ENCODE measurements at places on chromosomes 12 and 14. TPM values are rescaled to one million over a fixed set of nuclear protein-coding genes. Genes with fewer than 3 reads are reported as not detected.
A peak's percentile ranks its signal among the peaks of the same experiment; 100 is the strongest.

POTEM gene
- polyA plus RNA-seq: not detected

PROX2 gene
- polyA plus RNA-seq: 0.74 TPM

KRT75 gene
- not detected for polyA plus RNA-seq

SERPINA5 gene
- 15.2 TPM for polyA plus RNA-seq

BRMS1L gene
- 19.4 TPM for polyA plus RNA-seq

GNB3 gene
- 4.3 TPM for polyA plus RNA-seq

KRT80 gene
- 0.76 TPM for polyA plus RNA-seq

TMEM30B gene
- polyA plus RNA-seq: 11.9 TPM

DNA sequence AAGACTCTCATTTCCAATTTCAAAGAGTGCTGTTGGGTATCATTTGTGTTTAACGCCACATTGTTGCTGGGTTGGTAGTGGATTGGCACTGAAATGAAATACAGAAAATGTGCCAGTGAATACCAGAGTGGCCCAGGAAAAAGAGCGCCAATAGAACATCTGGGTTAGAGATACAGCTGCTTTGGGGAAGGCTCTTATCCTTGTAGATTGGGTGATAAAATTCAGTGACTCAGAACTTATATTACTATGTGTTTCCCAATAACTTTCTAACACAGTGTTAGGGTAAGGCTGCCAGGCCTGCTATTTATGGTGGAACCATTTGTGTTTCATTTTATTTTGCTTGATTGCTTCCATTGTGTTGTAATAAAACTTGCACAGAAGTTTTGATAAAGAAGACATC is 168.2 kb upstream of the SSTR1 start:
- no peak for DNase-seq

DNA sequence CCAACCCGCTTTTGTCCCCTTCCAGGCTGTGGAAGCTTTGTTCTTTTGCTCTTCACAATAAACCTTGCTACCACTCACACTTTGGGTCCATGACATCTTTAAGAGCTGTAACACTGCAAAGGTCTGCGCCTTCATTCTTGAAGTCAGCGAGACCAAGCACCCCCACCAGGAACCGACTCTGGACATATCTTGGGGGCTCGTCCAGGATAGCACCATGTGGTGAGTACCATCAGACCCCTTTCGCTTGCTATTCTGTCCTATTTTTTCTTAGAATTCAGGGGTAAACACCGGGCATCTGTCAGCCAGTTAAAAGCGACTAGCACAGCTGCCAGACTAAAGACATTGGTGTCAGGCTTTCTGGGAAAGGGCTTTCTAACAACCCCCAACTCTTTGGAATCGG is 137.6 kb upstream of the PPFIA2 start:
- no peak for DNase-seq

- DNase-seq: no peak
These were observed 1.0 kb downstream of the NRIP2 start for GRCh38 chr12:2833810-2834209.

DNA sequence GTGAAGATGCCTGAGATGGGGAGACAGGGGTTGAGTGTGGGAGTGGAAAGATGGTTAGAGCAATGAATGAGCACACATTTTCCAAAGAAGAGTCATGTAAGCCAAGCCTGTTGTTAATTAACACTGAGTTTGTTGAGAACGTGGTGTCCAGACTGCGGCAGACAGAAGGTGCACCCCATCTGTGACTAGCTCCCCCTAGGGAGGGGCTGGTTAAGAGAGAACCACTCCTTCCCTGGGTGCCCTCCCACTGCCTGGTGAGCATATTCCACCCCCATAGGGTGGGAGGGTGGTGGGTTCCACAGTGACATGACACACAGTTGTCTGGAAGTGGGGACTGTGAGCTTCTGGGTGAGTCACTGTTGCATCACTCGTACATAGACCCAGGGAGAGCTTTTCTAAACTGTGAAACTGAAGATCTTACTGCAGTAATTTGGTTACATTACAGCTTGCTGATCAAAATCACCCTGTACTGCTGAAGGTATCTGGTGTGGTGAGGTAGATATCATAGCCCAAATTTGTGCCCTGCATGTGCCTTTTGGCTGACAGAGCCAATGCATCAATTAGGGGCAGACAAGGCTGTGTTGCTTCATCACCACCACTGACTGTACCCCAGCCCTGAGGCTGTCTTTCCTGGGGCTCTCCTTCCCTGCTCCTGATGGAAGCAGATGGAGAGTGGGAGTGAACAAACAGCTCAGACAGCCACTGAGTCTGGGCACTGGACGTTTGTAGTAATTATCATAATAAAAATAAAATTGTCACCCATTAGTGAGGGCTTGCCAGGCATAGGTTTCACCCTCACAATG is 150.9 kb downstream of the EMP1 start:
- DNase-seq: no peak

DNA sequence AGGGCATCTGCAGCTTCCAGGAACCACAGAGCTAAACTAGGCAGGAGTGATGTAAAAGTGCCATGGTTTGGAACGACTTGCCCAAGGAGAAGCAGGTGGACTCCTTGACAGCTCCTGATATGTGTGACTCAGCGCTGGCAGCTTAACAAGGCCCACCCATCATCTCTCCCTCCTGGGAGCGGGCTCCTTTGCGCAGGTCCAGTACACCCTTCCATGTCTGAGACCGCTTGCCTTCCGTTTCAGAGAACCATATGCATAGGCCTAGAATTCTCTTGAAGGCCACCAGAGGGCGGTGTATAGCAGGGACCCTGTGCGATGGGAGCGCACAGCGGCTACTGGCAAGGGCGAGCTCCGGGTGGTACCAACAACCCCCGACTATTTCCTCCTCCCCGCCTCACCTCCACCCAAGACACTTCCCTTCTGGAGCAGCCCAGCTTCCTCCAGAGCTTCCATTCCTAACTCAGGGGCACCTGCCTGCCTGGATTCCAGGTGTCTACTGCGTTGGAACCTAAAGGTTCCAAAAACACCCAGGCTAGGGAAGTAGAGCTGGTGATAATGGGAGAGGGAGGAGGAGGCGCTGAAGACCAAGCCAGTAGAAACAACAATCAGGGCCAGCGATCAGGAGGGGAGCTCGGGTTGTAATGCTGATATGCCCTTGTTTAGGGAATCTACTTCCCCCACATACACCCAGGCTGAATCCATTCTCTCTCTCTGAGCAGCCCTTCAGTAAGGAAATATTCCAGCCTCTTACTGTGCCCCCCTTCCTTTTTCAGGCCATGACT is 6.3 kb downstream of the DHH start:
- no peak for DNase-seq

DNA sequence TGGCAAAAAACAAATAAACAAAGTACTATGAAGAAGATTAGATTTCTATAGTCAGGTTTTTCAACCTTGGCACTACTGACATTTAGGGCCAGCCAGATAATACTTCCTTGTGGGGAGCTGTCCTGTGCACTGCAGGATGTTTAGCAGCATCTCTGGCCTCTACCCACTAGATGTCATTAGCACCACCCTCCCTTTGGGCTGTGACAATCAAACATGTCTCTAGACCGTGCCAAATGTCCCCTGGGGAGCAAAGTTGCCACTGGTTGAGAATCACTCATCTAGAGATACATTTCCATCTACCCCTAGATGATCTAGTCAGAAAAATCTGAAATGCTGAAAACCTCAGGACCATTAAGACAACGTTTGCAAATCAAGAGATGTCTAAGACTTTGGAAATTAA is 29.9 kb downstream of the SRRM4 start:
- DNase-seq: no peak

DNA sequence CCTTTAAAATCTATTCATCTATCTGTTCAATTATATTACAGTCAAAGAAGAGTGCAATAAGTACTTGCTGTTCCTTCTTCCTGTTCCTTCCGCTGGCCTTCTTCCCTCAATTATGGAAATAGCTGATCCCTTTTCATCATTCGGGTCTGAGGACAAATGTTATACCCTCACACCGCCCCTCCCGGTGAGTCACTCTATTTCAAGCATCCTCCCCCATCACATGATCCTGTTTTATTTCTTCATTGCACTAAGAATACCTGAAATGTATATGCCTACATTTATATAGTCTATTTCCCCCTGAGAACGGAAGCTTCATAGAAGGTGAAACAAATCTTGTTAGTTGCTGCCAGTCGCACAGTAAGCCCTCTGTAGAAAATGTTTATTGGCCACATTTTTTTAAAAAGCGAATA is 2.5 kb downstream of the SLC38A1 start:
- DNase-seq: no peak

- DNase-seq: no peak
These were observed 38.2 kb upstream of the SYCP3 start for GRCh38 chr12:101777485-101777884.

DNA sequence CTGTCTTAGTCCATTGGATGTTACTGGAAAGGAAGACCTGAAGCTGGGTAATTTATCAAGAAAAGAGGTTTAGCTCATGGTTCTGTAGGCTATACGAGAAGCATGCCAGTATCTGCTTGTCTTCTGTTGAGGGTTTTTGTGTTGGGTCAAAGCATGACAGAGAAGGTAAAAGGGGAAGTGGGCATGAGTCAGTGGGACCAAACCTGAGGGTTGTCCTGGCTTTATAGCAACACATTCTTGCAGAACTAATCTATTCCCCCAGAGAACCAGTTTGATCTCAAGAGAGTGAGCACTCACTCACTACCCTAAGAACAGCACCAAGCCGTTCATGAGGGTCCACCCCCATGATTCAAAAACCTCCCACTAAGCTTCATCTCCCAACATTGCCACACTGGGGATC is 19.0 kb upstream of the KRAS start:
- DNase-seq: no peak

DNA sequence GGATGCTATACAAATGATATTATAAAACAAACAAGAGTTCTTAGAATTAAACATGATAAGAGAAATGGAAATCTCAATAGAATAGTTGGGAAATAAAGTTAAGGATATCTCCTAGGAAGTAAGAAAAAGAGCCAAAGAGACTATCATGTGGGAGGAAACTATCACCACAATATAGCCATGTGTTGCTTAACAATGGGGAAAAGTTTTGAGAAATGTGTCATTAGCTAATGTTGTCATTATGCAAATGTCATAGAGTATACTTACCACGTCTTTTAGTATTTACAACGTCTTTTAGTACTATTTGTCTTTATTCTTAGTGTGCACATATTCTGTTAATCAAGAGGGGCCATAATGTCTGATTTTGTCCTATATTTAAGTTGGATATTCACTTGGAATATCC is 58.7 kb downstream of the ZNF641 start:
- no peak for DNase-seq

DNA sequence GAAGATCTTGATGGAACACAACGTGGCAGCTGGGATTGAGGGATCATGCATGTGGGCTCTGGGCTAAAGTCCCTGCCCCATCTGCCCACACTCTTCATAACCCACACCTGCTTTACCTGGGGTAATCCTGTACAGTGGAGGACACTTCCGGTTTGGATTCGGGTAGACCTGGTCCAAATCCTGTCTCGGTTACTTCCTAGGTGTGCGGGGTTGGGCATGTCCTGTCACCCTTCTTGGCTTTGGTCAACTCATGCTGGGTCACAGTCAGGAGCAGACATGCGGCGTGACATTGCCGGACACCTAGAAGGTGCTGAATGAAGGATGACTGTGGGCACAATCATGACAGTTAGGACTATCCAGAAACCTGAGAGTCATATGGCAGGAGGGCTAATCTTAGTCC is 30.7 kb upstream of the WSCD2 start:
- DNase-seq: no peak

DNA sequence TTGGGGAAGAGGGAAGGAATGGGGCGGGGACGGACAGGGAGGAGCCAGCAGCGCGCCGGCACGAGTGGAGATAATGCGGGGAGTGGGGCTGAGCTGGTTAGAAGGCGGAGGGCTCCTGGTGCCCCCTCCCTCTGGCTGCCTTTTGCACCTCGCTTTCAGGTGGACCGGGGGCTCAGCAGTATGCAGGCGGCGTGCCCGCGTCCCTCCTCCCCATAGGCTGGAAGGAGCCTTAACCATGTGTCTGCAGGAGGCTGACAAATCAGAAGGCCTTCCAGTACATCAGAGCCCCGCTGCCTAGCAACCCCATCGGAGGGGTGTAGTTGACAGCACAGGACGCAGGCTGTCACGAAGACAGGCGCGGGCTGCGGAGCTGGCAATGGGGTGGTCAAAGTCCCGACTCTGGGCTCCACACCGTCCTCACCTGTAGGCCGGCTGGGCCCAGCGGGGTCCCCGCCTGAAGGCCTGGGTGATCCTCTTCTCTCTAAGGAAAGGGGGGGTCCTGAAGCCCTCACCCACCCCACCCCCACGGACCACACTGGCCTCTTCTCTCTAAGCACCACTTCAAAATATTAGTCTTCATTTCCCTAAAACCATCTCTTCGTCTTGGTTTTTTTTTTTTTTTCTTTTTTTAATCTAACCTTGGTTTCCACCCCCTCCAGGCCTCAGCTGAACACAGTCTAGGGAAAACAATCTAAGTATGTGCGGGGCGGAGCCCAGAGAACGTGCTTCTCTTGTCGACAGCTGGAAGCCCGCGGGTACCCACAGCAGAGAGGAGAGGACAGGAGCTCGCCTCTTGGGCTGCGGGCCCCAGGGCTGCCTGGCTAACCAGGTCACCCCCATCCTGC is 44.5 kb downstream of the KDM2B start:
- DNase-seq: peak; percentile 73

- DNase-seq: no peak
These were observed 21.6 kb upstream of the TMEM229B start for GRCh38 chr14:67510121-67510520.

- DNase-seq: no peak
These were observed 48.2 kb downstream of the CPSF6 start for GRCh38 chr12:69287556-69287955.

GRCh38 chr14:20413744-20414082 is 412 bp upstream of the TEP1 start:
- no peak for DNase-seq

DNA sequence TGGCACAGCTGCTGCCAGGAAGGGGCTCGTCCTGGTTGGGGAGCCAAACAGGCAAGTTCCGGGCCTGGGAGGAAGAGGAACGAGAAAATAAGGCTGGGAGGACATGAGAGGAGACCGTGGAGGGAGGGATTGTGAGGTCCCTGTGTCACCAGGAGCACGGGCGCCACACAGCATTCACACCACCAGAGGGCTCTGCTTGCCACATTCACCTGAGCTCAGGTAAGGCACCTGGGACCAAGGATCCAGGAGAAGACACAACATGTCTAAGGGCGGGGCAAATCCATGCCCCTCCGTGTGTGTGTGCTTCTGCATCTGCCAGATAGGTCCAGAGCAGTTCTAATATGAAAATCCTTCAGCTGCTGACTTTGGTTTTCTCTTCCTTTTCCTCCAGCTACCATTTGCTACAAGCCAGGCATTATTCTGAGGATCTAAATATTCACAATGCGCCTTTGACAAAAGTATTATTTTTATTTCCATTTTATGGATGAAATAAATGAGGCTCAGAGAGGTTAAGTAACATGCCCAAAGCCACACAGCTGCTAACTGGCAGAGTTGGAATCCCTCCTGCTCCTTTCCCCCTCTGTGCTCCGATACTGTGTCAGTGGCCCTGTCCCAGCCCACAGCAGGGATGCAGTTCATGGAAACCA is 14.6 kb downstream of the RAPGEF3 start:
- no peak for DNase-seq

All from right renal cortex interstitium (tissue), 3 donors.